ENCODE measurements at places on chromosomes 2 and 18.

DNA sequence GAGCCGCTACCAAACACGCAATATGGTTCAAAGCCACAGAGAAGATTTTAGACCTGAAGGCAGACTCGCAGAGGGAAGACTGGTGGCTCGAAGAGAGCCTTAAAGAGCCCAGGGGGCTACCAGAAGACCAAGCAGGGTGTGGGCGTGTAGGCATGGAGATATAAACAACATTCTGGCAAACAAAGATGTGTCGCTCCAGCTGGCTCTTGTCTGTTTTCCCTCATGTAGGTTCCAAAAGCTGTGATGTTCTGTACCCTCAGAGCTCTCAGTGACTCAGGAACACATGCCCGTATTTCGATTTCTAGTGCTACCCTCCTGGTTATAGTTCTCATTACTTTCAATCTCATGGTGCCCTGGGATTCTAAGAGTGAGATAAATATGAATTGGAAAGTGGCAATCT is 44.5 kb downstream of the DOCK10 start:
- peak; percentile 74 for DNase-seq

DNA sequence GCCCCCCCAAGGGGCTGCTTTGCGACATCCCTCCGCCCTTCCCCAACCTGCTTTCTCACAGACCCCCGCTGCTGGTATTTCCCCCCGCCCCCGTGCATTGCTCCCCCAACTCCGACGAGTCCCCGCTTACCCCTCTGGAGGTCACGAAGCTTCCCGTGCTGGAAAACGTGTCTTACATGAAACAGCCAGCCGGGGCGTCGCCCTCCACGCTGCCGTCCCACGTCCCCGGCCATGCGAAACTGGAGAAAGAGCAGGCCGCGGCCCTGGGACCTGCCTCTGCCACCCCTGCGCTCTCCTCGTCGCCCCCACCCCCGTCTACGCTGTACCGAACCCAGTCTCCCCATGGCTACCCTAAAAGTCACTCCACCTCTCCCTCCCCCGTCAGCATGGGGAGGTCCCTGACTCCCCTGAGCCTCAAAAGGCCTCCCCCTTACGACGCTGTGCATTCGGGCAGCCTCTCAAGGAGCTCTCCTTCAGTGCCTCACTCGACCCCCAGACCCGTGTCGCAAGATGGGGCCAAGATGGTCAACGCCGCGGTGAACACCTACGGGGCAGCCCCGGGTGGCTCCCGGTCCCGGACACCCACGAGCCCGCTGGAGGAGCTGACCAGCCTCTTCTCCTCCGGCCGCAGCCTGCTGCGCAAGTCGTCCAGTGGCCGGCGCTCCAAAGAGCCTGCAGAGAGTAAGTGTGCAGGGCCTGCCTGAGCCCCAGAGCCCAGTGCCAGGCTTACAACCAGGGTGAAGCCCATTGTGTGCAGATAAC is 183.0 kb downstream of the NYAP2 start:
- DNase-seq = no peak

- DNase-seq = no peak
Observed at GRCh38 chr2:70397186-70397585, 95.3 kb upstream of the FAM136A start.

- DNase-seq = no peak
Observed at GRCh38 chr2:227082286-227082685, 81.7 kb downstream of the COL4A4 start.

DNA sequence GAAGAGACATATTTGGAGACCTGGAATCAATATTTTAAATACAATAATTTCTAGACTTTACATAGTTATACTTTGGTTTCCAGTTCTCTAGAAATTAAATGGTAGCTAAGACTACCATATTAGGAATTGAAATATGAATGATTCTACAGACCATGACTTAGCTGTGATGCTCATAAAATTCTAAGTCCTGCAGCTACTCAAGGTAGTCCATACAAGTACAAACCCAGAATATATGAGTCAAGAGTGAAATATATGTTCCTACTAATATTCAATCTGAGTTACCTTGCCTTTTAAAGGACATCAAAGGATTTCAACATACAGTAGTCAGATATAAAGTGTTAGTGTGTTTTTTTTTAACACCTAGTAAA is 10.1 kb upstream of the SPOPL start:
- DNase-seq = no peak

DNA sequence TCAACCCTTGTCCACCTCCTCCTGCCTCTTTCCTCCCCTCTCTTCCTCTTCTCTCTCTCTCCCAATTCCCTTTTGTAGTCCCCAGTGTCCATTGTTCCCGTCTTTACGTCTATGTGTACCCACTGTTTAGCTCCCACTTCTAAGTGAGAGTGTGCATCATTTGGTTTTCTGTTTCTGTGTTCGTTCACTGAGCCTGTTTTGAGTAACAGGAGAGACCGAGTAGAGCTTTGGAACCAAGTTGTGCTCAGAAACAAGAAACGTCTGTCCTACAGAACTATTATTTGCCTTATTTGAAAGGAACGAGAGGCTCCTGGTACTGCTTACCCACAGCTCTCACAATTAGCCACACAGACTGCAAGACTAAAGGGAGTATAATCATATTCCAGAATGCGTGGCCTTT is 50.1 kb upstream of the MAPRE2 start:
- DNase-seq = no peak

Measured in AG10803 (cell line).